ENCODE measurements at places on chromosomes 16 and 17.

GRCh38 chr17:279331-279730 lies 73.3 kb downstream of the RPH3AL start:
- no peak for DNase-seq

DNA sequence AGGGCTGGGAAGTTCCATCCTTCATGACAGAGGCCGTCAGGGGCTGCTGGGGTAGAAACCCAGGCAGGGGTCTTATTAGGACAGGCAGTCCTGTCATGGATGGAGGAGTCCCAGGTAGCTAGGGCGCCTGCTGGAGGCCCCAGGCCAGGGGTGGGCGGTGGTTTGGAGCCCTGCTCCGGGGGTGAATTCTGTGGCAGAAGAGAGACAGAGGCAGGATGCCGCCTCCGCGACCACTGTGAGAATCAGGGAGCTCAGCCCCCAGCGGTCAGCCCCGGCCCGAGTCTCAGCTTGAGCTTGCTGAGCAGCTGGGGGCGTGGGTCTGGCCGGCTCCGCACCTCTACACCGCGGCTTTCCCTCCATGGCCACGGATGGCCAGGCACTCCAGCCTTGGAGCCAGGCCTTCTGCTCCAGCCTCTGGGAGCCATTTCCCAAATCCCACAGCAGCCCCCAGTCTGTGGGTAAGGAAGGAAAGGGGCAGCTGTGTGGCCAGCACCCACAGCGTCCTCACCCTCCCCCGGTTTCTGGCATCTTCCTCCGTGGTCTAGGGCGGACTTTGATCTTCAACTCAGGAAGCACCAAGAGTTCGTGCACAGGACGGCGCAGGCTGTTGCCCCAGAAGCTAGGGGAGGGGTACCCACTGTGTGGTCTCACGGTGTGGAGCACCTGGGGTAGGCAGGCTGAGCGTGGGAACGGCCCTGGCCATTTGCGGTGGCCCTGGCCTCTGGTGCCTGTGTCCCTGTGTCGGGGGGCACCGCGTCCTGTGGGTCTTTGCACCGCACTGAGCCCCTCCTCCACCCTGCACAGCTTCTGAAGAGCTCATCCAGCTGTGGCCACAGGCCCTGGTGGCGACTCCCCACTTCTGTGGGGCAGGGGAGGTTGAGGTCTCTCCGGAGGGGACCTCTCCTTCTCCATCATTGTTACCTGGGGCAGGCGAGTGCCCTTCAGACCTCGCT lies 14.1 kb downstream of the CD7 start:
- no peak for DNase-seq

DNA sequence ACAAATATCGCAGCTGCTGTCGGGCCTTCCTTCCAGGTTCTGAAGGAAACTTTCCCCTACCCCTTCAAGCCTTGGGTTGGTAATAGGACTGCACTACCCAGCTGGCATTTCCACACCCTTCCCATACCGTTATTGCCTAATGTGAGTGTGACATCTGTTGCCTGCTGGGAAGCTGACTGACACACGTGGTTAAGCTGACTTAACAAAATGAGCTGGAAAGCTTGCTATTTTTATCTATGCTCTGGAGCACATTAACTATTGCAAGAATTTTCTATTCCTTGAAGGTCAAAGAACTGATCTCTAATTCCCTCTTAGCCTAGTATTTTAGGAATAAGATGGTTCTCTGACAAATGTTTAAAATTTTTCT lies 79.5 kb downstream of the PMP22 start:
- no peak for DNase-seq

- DNase-seq: no peak
Observed at GRCh38 chr16:86427433-86427851, 82.9 kb upstream of the FOXF1 start.

- no peak for DNase-seq
Observed at GRCh38 chr16:72895951-72896350, 152.0 kb downstream of the ZFHX3 start.

DNA sequence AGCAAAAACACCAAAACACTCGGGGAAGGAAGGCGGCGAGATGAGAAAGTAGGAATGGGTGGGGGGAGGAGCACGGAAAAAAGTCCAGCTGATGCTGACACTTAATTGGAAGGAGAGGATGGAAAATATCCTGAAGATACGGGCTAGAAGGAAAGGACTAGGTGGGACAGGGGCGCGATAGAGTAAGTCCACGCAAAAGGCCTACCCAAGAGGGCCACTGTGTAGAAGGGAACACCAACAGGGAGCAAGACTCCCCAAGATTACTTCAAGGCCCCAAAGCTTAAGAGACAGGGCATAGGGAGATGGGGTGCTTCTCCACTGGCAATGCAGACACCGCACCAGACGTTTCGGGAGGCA lies 736 bp downstream of the APPBP2 start:
- DNase-seq: no peak

- peak; percentile 54 for DNase-seq
Observed at GRCh38 chr17:44919885-44920564, 4.7 kb upstream of the GFAP start.

GRCh38 chr16:12097523-12098428 lies 121.2 kb downstream of the SNX29 start:
- no peak for DNase-seq

- no peak for DNase-seq
Observed at GRCh38 chr16:85286951-85287814, 174.9 kb upstream of the CIBAR2 start.

GRCh38 chr17:78400581-78401240 lies 22.3 kb downstream of the PGS1 start:
- no peak for DNase-seq

GRCh38 chr16:51682905-51683304 lies 531.8 kb upstream of the SALL1 start:
- DNase-seq: no peak

GRCh38 chr17:12388226-12388625 lies 277.5 kb upstream of the MYOCD start:
- DNase-seq: no peak

DNA sequence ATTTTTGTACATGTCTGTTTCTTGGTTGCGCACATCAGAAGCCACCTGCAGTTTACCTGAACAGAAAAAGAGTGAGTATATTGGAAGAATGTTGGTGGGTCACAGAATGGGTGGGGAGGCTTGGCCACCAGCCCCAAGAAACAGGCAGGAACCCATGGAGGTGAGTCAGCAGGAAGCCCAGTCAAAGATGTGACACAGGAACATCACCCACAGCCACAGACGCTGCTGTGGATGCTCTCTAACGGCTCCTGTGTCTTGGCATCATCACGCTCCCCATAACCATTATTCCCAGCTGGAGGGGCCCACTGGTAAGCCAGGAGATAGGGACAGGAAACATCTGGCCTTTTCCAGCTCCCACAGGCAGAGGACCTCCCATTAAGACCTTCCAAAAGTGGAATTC lies 94.0 kb upstream of the WSB1 start:
- DNase-seq: no peak

- no peak for DNase-seq
Observed at GRCh38 chr17:29698837-29699236, 76.1 kb upstream of the CORO6 start.

- no peak for DNase-seq
Observed at GRCh38 chr17:59287891-59288290, 43.6 kb upstream of the YPEL2 start.

DNA sequence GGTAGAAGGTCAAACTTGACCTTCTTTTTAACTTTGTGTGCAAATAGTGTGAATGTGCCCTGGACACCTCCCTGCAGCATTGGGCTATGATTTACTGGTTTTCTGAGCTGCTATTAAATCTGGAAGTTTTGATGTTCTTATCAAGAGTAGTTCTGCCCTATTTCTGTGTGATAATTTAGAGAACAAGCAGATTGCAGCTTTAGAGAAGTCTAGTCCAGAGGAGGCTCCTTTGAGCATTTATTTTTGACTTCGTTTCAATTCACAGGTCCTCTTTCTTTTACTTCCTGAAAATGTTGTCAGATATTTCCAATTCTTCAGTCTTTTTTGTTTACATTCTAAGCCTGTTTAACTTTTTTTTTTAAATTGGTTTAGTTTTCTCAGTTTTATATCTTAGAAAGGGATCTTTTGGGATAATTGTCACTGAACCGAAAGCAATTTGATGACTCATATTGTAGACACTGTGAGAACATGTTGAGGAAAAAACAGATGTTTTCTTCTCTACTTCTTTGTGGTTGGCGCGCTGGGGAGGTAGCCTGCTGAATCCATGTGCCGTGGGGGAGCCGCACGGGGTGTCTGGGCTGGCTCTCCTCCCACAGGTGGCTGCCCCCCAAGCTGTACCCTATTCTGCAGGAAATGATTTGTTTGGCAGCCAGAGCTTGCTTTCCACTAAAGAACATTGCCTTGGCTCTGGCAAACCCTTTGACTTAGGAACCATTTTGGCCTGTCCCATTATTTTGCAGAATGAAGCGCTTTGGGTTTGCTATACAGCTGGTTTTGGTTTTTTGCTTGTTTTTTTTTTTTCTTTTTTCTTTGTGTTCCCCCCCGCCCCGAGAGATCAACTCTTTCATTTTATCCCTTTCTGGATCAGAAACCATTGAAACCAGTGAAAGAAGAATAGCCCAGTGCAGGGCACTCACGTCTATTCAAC lies 53.4 kb downstream of the MFSD11 start:
- DNase-seq: peak; percentile 29

DNA sequence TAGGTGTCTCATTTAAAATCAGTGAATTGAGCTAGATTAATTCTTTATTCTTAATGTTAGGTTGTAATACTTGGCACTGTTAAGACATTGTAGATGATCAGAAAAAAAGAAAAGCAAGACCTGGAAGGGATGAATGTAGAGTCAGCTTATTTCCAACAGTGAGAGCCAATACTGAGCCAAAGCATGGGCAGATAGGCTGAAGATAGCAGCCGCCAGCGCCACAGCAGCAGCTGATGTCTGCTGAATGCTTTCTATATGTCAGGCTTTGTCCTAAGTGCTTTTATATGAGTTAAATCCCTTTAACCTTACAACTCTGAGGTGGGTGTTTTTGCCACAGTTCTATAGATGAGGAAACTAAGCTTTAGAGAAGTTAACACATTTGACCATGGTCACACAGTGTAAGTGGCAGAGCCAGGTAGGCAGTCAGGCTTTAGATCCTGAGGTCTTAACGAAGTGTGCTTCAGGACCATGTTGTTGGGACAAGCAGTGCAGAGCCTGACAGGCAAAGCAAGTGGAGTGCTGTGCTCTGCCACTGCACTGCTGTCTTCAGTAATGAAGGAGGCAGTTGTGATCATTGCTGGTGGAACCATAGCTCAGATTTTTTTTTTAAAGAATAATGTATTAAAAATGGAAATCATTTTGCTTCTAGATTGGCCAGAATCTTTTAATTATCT lies 25.9 kb downstream of the TNRC6A start:
- DNase-seq: no peak

DNA sequence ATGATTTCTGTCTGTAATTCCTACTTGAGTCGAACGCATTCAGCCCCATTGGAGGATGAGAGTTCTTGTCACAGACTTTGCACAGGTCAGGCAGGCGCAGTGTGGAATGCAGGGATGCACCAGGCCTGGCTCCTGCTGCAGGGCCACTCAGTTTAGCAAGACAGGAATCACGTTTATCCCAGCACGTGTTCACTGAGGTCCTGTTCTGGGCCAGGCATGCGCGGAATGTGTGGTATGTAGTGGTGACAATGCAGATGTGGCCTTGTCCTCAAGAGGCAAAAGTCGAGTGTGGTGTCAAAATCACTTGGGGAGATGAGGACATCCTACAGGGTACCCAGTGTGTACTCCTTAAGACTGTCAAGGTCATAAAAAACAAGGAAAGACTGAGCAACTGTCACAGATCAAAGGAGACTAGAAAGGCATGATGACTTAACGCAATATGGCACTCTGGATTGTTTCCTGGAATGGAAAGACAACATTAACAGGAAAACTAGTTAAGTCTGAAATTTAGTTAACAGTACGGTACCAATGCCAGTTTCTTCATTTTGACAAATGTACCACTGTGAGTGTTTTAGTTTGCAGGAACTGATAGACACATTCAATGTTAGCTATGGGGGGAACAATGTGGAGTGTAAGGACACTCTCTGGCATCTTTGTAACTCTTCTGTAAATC lies 121.5 kb upstream of the ADAMTS18 start:
- no peak for DNase-seq

- DNase-seq: no peak
Observed at GRCh38 chr17:2909175-2909845, 113.1 kb downstream of the RAP1GAP2 start.

DNA sequence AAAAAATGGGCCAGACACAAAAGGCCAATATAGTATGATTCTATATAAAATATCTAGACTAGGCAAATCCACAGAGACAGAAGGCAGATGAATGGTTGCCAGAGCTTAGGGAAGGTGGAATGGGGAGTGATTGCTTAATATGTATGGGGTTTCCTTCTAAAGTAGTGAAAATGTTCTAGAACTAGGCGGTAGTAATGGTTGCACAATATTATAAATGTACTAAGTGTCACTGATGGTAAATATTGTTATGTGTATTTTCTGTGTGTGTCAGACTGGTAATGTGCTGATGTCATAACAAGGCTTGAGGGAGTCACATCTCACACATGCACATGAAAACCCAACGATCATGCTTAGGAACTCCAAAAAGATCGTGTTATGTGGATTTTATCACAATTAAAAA lies 106.9 kb upstream of the SIAH1 start:
- no peak for DNase-seq

DNA sequence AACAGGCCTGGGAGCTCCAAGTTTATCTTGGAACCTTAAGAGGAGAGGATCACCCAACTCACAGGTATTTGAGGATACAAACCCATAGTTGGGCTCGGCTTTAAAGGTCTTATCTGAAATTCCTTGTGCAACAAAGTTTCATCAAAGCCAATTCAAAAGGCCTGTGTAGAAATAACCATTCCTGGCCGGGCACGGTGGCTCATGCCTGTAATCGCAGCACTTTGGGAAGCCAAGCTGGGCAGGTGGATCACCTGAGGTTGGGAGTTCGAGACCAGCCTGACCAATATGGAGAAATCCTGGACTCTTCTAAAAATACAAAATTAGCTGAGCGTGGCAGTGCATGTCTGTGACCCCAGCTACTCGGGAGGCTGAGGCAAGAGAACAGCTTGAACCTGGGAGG lies 28.7 kb downstream of the C16orf54 start:
- DNase-seq: no peak

DNA sequence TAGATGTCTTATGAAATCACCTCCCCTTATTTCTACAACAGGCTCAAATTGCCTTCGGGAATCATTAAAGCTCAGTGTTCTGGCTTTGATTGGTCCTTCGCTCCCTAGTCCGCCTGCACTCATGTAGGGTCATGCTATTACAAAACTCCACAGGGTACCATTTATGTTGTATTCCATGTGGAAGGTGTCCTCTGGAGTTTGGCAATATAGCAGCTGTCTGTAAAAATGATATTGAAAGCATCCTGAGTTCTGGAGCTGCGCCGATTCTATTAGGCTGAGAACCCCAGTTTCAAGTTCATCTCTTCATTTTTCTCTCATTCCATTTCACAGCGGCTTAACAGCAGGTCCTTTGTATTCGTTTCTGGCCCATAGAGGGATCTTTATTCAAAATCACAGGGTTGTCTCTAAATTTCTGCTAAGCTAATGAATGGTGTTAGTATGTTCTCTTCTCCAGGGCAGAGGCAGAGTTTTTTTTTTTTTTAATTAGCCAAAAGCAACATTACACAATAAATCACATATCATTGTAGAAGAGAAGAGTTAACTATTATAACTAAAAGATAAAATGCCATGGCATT lies 71.9 kb upstream of the TEKT1 start:
- no peak for DNase-seq

- no peak for DNase-seq
Observed at GRCh38 chr17:40134184-40134583, 6.2 kb upstream of the CASC3 start.

Measured in stimulated activated CD4-positive, alpha-beta T cell treated with anti-CD3 and anti-CD28 coated beads, Interleukin-4, amount 100 ng/mL, for 1 hour (primary cell).